ENCODE measurements at places on chromosomes 16 and 17.

- DNase-seq: no peak
Observed at GRCh38 chr16:67518676-67519075, 10.0 kb upstream of the RIPOR1 start.

DNA sequence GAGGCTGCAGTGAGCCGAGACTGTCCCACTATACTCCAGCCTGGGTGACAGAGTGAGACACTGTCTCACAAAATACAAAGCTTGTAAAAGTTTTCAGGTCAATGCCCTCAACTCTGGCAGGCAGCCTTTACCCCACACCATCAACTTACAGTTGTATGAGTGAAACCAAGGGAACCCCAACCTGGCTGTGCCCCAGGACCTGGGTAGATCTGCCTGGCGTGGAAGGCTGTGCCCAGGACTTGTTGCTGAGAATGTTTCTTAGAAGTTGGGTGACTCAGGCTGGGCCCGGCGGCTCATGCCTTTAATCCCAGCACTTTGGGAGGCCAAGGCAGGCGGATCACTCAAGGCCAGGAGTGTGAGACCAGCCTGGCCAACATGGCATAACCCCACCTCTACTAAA, 7.8 kb downstream of the CES3 start:
- no peak for DNase-seq

GRCh38 chr16:23020084-23020483, 129.2 kb downstream of the USP31 start:
- DNase-seq: no peak

DNA sequence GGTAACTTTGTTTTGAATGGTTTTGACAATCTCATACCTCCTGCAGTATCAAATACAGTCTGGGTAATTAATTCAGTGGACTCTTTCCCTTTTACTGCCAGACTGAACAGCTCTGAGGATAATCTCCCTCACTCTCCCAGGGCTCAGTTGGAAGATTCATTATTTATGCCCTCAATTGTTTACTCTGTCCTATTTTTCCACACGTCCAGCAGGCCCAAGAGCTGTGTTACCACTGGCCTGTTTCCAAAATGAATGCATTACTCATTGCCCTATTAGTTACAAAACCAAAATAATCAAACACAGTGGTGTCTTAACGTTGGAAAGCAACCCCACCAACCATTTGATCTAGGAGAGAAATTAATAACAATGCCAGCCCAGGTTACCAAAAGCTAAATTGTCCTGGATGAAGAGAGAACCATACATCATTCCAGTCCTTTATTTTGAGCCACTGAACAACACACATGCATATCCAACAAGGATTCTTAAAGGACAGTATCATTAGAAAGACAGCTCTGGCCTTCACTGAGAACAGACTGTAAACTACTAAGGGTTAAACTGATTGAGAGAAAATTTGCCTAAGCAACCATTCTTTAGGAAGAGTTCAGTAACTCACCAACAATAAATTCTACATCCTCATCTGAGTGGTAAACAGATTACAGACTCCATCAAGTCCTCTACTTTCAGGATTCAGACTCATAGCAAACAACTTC, 34.5 kb downstream of the FAM222B start:
- no peak for DNase-seq

GRCh38 chr17:63774969-63775265, 947 bp downstream of the DDX42 start:
- DNase-seq: no peak

DNA sequence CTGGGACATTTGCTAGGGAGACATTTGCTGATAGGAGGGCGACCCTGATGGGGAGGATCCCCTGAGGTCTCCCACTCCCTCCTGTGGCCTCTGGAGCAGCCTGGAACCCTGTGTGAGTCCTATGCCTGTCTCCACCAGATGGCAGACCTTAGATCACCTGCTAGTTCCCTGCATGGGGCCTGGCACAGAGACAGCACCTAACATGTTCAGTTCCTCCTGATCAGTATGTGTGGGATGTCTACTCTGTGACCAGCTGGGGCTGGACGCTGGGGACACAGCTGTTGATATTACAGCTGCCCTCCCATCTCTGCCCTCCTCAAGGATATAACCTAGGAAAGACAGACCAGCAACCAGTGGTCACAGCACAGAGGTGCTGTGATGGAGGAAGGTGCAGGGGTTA, 1.1 kb upstream of the ADCY7 start:
- DNase-seq: no peak
